ENCODE measurements at places on chromosomes 1 and 21.

- no peak for DNase-seq
Observed at GRCh38 chr21:22355949-22356348, 1357.7 kb downstream of the NCAM2 start.

- no peak for DNase-seq
Observed at GRCh38 chr1:185694081-185694480, 40.1 kb upstream of the HMCN1 start.

GRCh38 chr1:10502206-10502605 is 27.5 kb downstream of the PEX14 start:
- no peak for DNase-seq

DNA sequence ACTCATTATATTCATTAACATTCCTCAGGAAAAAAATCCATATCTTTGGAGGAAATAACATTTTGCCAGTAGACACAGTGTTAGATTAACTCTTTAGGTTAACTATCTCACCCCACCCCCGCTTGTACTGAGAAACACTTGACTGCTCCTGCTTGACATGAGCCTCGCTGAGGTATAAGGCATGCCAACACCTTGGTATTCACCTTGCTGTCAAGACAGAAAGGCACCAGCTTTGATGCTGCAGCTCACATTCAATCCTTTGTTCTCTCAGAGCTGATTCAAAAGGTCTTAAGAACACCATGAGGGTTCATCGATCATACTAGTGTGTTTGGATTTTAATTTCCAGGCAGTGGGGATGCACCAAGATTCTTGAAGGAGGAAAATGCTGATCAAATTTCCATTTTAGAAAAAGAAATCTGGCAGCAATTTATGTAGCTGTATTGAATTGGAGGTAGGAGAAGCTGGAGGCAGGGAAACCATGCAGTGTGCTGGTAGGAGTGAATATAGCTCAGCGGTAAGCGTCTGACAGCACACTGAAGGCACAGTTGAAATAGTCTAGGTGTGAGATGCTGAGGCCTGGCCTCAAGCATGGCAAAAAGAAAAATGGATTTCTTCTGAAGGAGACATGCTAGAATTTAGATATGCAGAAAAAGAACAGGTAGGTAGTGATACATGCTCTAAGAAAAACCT is 108.0 kb upstream of the ST6GALNAC5 start:
- no peak for DNase-seq

DNA sequence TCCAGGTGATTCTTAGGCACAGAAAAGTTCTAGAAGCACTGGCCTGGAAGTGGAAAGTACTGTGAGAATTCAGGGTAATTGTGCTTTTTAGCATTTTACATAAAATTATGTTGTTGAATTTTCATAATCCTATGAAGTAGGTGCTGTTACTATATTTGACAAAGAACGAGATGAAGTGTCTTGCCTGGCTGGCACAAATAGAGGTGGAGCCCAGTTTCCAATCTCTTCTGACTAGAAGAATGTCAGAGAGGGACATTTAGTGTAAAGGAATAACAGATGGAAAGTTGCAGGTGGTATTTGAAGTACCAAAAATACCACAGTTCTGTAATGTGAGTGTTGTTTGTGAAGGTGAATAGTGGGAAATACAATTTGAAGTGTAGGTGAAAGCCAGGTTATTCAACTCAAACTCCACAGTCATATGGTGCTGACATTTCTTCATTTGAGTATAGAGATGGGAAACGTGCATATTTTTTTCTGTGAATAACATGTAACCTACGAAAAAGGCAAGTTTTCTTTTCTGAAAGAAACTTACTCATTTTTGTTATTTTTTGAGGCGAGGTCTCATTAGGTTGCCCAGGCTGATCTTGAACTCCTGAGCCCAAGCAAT is 3.5 kb upstream of the TMCO2 start:
- no peak for DNase-seq

DNA sequence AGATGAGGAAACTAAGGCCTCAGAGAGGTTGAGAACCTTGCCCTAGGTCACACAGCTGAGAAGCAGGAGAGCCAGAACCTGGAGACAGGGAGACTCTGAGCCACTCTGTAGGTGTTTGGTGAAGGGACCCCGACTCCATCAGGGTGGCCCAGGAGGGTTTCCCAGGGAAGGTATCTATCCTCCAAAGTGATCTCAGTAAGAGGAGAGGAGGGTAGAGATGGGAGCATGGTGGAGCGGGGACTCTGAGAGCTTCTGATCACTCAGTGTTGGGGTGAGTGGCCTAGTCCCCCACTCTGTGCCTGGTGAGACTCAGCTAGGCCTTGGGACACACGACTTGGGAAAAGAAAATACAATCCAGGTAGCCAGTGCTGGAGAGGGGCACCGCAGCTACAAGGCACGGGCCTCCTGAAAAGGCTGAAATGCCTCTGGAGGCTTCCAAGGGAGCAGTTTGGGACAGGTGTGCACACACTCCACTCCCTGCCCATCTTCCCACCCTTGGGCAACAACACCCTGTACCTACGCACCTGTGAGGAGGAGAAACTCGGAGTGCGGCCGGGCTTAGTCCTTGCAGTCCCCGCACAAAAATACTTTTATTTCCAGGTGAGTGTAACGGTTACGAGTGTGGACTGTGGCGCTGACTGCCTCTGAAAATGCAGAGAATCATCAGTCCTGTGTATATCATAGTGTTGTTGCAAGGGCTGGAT is 80.8 kb downstream of the CAMK2N1 start:
- no peak for DNase-seq

GRCh38 chr21:37904856-37905255 is 11.4 kb downstream of the KCNJ6 start:
- DNase-seq = no peak

DNA sequence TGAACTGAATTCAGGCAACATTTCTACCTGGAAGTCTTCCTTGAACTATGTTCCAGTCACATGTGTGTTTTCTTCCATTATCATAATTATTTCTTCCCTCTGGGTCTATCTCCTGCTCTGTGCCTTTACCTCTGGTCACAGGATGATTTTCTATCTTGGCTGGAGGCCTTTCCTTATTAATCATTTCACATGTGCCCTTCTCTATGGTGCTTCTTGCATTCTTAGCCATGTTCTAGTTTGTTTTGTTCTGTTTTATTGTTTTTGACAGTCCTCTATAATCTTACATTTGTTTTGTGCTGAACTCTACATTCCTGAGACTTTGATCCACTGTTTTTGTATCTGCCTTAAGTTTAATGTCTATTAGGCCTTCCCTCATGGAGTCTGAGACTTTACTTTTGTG is 51.0 kb downstream of the SGIP1 start:
- no peak for DNase-seq

DNA sequence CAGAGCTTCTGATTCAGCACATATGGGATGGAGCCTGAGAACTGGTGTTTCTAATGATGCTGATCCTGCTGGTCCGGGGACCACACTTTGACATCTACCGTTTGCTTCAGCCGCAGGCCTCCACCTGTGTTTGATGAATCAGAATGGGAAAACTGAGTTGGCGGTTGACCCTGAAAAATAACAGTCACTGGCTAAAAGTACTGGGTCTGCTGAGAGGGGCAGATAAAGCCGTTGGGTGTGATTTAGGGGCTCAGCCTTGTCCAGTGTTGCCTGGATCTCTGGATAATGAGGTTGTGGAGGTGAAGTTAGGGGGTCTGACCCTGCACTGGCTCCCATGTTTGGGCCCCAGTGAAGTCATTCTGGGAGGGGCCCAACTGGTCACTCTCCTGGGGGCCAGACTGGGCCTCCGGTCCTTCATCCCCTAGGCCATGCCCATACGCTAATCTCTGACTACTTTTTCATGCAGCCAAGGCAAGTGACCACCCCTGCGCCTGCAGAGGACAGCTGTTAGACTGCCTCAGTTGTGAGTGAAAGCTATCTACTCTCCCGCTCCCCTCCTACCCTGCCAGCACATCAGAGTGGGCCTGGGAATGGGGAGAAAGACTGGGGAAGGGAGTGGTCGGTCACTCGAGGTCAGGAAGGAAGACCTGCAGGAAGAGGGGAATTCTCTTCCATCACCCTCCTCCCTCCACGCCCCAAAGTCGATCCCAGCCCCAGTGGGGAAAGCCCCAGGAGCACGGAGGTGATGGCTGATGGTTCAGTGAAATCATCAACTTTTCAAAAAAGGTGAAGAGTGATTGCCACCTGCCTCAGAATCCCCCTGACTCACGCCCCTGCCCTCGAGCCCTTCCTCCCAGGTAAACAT is 27.7 kb downstream of the VASH2 start:
- DNase-seq = no peak

GRCh38 chr21:42347601-42348327 is 3.0 kb downstream of the TFF2 start:
- DNase-seq = no peak

- DNase-seq = no peak
Observed at GRCh38 chr1:220330265-220330664, 58.0 kb upstream of the RAB3GAP2 start.

DNA sequence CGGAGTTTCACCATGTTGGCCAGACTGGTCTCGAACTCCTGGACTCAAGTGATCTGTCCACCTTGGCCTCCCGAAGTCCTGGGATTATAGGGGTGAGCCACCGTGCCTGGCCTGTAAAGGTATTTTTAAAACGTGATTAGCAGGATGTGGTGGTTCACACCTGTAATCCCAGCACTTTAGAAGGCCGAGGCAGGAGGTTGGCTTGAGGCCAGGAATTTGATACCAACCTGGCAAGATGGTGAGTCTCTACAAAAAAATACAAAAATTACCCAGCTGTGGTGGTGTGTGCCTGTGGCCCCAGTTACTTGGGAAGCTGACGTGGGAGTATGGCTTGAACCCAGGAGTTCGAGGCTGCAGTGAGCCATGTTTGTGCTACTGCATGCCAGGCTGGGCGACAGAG is 43.3 kb upstream of the SOD1 start:
- no peak for DNase-seq

GRCh38 chr1:209755926-209756614 is at the start of gene TRAF3IP3:
Gene TRAF3IP3 (plus strand): TSS chr1:209756053. CDS start chr1:209760040, 3,987 bp downstream.
- DNase-seq = peak; percentile 73

GRCh38 chr1:64282351-64282750 is 78.9 kb downstream of the UBE2U start:
- DNase-seq = no peak

GRCh38 chr1:117655220-117655577 is 49.4 kb downstream of the TENT5C start:
- no peak for DNase-seq

DNA sequence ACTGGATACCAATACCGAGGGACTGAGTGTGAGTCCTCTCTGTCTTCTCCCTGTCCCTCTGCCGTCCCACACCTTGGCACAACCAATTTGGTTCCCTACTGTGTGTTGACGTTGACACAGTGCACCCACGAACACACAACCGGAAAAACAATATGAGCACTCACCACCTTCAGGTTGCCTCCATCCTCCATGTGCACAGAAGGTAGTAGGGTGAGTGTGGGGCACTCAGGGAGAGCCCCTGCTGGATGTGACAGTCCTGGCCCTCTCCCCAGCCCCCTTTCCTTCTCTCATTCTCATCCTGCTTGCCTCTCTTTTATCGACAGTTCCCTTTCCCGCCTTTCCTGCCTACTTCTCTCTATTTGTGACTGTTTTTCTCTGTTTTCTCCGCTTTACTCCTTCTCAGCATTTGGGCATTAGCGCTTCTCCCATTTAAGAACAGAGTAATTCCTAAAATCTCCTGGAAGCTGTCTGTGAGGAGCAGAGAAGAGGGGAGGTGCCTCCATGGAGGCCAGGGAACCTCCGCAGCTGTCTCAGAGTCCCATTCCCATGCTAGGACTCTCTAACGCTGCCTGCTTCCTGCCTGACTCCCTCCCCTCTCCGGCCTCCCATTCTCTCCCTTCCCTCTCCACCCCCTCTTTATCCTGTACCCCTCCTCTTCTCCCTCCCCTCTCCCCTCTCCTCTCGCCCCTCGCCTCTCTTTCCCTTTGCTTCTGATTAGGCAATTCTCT is 16.4 kb downstream of the CADM3 start:
- no peak for DNase-seq

DNA sequence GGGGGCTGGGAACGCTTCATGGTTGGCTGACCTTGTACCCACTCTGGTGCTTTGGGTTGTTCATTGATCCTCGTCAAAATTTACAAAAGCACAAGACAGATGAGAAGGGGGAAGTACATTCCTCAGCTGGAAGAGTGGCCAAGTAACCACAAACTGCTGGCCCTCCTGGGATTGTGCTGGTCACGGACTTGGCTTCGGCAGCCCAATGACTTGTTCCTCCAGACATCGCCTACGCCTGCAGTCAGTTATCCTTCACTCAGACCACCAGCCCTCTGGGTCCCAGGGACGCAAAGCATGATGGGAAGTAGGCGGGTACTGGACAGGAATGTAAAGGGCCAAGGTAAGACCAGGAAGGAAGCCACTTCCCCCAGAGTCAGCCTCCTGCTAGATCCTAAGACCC is 53.1 kb downstream of the LMX1A start:
- DNase-seq = no peak

DNA sequence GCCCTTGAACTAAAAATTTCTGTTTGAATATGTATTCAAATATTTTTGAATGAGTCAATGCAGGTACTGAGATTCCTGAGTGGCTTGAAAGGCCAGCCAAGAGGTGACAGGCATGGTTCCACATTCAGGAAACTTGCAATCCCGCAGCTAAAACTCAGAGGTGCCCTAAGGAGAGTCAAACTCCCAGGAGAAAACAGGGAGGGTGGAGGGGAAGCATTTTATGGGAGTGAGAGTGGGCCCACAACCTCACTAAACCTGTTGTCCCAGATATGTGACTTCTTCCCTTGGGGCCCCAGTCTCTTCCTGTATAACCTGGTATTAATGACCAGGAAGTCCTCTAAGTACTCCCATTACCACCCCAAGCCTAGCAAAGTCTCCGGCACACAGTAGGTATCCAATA is 189.6 kb downstream of the PLPP3 start:
- DNase-seq = no peak

GRCh38 chr1:184626076-184627006 is 128.3 kb downstream of the EDEM3 start:
- DNase-seq = no peak

DNA sequence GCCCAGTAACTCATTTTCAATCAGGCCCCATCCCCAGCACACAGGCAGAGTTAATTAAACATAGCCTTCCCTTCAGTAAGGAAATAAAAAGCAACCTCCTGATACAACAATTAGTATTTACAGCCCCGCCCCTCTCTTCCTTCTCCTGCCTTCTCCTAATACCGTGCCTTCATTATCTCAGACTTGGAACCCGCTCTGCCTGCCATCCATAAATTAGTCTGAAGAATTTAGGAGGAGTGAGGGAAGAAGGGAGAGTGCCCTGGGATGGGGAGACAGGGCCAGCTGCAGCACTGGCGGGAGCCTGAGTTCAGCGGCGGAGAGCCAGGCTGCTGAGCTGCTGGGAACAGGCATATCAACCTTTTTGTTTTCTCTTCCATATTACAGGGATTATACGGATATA is 172.8 kb downstream of the ACTL8 start:
- DNase-seq = no peak

DNA sequence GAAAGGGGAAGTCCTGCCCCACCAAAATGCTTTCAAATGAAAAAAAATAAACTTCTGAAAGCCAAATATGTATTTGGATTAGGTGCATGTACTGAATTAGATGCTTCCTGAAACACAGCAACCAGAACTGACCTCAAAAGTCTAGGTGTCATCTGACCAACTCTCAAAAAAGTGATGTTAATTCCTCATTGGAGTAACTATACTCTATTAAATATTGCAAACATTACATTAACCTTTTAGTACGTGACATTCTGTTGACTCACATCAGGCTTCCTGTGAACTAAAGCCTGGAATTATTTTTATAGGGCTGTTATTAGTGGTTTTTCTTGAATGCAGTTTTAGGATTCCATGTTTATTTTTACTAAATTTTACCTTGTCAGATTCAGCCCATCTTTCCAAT is 73.5 kb downstream of the ASTN1 start:
- DNase-seq = no peak

GRCh38 chr1:15168479-15168878 is 14.9 kb downstream of the TMEM51 start:
- no peak for DNase-seq
